ENCODE measurements at places on chromosomes 3 and 15.
A peak's percentile ranks its signal among the peaks of the same experiment; 100 is the strongest.

- DNase-seq, result peak; percentile 47
- H3K27me3 ChIP-seq, result peaks cover 23% of the 10 kb centered on the region
- no peak overlapping the region for H3K4me3 ChIP-seq
- no peak overlapping the region for H3K27ac ChIP-seq
- H3K36me3 ChIP-seq, result no peaks in the 10 kb centered on the region
- H3K4me1 ChIP-seq, result no peaks in the 10 kb centered on the region
These were observed 99.3 kb downstream of the WNT7A start for GRCh38 chr3:13780432-13781176.

DNA sequence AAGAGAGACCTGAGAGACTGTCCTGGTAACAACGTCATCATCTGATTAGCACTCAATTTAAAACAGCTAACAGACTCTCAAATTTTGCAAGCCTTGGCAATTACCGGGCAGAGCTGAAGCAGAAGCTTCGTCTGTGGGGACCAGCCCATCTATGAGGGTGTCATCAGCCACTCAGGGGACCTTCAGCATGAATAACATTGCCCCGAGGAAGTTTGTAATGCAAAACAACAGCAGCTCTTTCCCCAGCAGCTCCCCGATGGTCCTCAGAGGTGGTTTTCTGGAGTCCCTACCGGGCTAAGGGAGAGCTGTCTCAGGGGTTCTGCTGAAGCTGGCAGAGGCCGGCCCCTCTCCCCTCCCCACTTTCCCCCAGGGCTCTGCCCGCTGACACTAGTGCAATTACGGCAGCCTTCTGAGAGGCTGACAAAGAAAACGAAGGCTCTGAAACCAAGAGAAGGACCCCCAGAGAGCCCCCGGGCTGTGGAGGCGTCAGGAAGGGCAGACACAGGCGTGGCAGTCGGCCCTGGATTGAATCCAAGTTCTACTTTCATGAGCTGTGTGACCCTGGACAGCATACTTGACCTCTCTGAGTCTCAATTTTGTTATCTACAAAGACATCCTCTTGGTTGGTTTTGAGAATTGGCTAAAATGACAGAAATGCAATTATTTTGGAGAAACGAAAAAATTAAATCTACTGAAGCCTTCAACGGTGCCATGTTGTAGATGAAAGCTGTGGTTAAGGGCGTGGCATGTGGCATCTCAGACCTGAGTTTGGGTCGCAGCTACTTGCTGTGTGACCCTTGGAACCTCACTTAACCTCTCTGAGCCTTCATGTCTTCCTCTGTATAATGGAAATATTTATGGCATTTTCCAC is 102.1 kb upstream of the TLE3 start:
- no peak overlapping the region for H3K27ac ChIP-seq
- peaks cover 50% of the 10 kb centered on the region for H3K4me1 ChIP-seq
- H3K36me3 ChIP-seq, result no peaks in the 10 kb centered on the region
- H3K27me3 ChIP-seq, result no peaks in the 10 kb centered on the region
- no peak overlapping the region for H3K4me3 ChIP-seq
- no peak for DNase-seq

DNA sequence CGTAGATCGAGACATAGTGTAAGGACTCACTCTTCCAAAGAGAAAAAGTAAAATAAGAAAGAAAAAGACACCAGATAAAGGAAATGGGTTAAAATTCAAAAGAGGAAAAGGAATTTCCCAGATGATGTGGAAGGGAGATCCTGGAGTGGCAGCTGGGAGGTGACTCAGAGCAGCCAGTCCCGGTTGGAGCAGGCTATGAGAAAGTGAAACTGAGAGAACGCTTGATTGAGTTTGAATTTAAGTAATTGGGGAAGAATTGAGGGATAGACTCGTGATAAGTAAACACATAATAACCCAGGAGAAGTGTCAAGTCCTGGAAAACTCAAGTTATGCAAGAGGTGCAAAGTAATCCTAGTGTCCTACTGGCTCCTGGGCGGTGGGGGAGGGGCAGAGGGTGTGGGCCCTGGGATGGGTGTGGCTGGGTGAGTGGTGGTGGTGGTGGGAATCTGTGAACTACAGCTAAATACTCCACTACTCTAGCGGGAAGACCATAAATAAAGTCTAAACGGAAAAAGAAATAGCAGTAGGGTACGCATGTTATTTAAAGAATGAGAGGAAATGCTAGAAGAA is 1.2 kb downstream of the PRR20G start:
- H3K36me3 ChIP-seq, result no peaks in the 10 kb centered on the region
- no peak overlapping the region for H3K27ac ChIP-seq
- no peak for DNase-seq

DNA sequence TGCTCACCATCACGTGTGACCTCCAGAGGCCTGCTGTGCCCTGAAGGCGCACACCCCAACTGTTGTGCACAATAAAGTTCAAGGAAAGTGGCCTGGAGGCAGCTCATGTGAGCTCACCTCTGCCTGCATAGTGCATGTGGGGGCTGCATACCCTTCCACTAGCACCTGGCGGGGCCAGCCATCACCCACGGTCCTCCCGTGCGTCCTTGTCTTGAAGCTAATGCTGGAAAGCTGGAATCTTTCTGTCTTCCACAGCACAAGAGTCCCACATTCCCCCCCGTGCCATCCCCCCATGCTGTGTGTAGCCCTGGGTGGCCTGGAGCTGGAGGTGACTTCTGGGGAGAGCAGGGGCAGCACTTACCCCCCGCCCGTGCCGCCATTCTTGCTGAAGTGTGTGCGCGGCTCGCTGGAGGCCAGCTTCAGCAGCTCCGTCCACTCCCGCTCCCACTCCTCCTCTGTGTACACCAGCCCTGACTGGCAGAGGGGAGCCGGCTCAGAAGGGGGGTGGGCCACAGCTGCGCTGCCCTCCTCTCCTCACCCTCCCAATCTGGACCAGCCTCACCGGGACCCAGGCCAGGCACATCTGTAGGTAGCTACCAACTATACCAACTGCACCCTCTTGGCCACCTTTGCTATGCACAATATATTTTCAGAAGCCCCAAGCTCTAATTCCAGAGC is 199.5 kb downstream of the KLF13 start:
- H3K4me3 ChIP-seq, result no peak overlapping the region
- H3K4me1 ChIP-seq, result no peaks in the 10 kb centered on the region

All from chondrocyte (in vitro differentiated cells).